ENCODE measurements at places on chromosomes 11 and 22. TPM values are rescaled to one million over a fixed set of nuclear protein-coding genes. Genes with fewer than 3 reads are reported as not detected.

TIMP3 gene
- 989 TPM for total RNA-seq

PKDREJ gene
- total RNA-seq = 0.09 TPM

MS4A7 gene
- 88.0 TPM for total RNA-seq

VPS11 gene
- total RNA-seq = 32.8 TPM

INS gene
- total RNA-seq = not detected

RHOD gene
- total RNA-seq = 23.8 TPM

CASP12 gene
- total RNA-seq = 0.65 TPM

LRRC74B gene
- not detected for total RNA-seq

POTEH gene
- total RNA-seq = not detected

DNA sequence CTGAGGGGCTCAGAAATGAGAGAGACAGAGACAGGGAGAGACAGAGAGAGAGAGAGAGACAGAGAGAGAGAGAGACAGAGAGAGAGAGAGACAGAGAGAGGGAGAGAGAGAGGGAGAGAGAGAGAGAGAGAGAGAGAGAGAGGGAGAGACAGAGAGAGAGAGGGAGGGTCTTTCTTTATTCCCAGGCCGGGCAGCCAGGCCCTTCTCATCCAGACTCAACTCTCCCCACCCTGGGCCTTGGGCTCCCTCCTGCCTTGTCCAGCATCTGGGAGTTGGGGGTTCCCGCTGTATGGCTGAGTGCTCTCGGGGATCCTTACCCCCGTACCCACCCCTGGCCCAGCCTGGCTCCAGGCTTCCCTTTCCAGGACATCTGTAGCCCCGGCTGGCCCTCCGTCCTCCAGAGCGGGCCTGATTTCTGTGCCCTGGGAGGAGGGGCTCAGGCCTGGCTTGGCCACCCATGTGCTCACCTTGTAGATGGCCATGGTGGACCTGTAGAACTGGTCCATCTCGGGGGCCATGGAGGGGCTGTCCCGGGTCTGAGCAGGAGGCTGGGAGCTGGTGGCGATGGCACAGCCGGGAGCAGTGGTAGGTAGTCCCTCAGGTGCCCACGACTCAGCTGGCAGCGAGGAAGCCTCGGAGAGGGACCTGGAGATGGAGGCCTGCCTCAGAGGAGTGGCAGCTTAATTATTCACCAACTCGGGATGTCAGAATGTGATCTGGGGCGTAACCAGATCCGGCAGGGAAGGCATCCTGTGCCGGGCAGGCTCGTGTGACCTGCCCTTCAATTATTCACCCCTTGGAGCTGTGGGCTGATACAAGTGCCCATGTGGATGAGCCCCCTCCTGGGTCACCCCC lies at the start of gene BAIAP2L2:
TSS of gene BAIAP2L2 (minus strand) at position 677 of the 855 bp plus-strand sequence. CDS start at position 518, 159 bp downstream.
- DNase-seq = no peak

- no peak for DNase-seq
Measured at GRCh38 chr11:63567044-63567840, 4.1 kb upstream of the PLAAT2 start.

DNA sequence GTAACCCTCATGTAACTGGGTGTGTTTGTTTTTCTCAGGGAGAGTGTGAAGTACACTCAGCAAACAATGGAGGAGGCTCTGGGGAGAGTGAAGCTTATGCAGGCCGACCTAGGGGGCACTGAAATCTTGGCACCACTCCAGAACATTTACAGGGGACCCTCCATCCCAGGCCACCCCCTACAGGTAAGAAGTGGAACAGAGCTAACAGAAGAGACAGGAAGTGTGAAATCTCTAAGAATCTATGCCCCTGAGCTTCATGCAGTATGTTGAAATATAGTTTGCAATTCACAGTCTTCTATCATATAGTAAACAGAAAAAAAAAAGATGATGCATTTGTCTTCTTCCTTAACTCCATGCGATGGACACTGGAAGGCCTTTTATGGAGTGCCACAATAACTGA lies 8.4 kb downstream of the VWA5A start:
- no peak for DNase-seq

DNA sequence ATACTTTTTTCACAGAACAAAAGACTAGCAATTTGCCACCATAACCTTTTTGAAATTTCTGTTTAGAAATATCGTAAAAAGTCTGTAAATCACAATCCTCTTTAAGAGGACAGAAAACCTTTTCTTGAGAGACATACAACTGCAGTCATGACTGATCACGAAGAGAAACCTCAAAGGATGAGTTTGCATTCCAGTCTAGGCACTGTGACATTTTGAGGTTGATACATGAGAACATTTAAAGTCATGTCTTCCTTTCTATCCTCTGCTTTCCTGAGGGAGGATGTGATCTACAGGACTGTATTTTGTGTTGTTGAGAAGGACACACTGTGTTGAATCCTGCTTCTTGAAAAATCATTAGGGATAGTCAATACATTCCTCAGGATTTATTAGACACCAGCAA lies 476.7 kb upstream of the CCDC179 start:
- no peak for DNase-seq

GRCh38 chr11:111476956-111477355 lies 35.2 kb downstream of the BTG4 start:
- DNase-seq = no peak

GRCh38 chr11:59841514-59841913 lies 3.8 kb downstream of the CBLIF start:
- DNase-seq = no peak

- no peak for DNase-seq
Measured at GRCh38 chr22:17597217-17597616, 31.3 kb downstream of the ATP6V1E1 start.

DNA sequence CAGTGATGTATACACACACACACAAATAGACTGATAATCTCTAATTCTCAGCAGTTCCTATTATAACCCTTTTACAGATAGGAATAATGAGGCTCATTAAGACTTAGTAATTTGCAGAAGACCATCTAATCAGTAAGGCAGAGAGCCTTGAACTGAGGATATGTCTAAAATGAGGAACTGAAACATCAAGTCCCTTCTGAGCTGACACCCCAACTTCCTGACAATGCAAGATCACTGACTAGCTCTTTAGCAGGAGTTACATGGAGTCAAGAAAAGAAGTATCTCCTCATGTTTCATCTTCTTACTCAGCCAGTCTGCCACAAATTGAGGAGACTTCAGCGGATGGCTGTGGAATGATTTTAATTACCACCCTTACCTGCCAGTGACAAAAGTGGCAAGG lies 193.0 kb downstream of the MSANTD4 start:
- no peak for DNase-seq

GRCh38 chr11:77661670-77662069 lies 24.1 kb upstream of the CLNS1A start:
- no peak for DNase-seq

- no peak for DNase-seq
Measured at GRCh38 chr11:17294033-17294432, 17.5 kb downstream of the NUCB2 start.

DNA sequence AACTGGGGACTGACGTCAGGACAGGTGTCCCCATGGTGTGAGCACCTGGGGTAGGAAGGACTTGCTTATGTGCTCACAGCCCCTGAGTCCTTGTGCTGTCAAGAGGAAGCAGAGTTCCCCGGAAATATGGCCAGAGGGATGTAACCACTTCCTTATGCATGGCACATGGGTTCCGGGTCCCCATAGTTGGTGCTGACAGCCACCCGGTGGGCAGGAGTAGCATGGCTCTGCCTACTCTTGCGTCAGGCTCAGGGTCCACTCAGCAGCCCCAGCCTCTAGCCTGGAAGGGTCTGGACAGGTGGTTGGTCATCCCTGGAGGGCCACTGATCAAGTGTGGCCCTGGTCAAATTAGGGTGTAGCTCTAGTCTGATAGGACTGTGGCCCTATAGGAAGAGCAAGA lies 42.8 kb upstream of the CCND1 start:
- no peak for DNase-seq

DNA sequence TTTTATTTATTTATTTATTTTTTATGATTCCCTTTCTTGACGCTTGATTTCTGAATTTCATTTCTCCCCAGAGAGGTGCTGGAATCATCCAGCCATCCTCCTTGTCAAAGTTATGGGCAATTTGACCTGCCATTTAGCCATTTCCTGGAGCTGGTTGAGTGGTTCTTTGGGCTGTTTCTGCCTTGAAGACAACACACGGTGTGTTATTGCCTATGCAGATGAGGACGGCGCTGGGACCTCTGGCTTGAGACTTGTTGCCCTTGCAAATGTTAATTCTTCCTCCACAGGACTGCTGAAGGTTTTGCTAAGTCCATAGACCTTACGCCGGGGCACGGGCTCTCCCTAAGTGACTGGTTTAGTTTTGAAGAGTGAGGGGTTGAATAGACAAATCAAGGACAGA lies 147.9 kb upstream of the PLET1 start:
- no peak for DNase-seq

DNA sequence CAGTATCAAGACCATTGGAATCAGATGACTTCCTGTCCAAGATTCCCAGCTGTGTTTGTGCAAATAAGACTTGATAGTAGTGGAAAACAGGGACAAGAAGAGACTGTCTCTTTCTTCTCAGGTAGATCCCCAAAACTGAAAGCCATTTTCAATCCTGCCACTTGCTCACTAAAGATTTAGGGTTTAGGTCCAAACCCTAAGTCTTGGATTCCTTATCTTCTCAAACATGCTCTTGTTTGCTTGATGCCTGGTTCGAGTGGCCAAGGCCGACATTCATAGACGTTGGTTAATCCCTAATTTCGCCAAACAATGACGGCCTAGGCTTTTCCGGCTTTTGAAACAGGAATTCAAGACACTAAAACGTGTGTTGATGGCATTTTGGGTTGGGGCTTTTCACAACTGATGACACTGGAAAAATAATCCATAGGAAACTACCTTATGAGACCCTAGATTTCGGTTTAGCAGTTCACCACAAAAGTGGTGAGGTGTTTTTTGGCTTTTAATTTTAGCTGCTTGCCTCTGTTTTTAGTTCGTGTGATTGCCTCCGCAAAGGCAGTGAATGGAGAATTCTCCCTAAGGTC lies 1.0 kb upstream of the GTPBP1 start:
- DNase-seq = no peak

- DNase-seq = no peak
Measured at GRCh38 chr11:44878711-44879110, 72.0 kb downstream of the TP53I11 start.

GRCh38 chr11:121703201-121703600 lies 250.4 kb upstream of the SORL1-AS1 start:
- no peak for DNase-seq

GRCh38 chr22:26548984-26549383 lies 36.7 kb upstream of the TFIP11 start:
- no peak for DNase-seq

All from omental fat pad (tissue), 4 donors.